ENCODE measurements at places on chromosomes 3 and 15. TPM values are rescaled to one million over a fixed set of nuclear protein-coding genes. Genes with fewer than 3 reads are reported as not detected.

Gene BCL2A1
- total RNA-seq, result 2.6 TPM

Gene CD96
- 0.13 TPM for total RNA-seq

Gene B3GNT5
- 20.4 TPM for total RNA-seq

Gene PLSCR2
- total RNA-seq, result not detected

Gene SLC51A
- not detected for total RNA-seq

Gene TMC3
- total RNA-seq, result not detected

Gene BUB1B
- 10.3 TPM for total RNA-seq

Gene LIPC
- total RNA-seq, result not detected

Gene MEX3B
- 8.9 TPM for total RNA-seq

Gene CACNA2D2
- total RNA-seq, result 0.08 TPM

Gene SLC12A8
- 12.1 TPM for total RNA-seq

Gene GRM7
- total RNA-seq, result not detected

Gene TTC23
- total RNA-seq, result 20.7 TPM

Gene NOX5
- 0.39 TPM for total RNA-seq

Gene ZIC1
- not detected for total RNA-seq

Gene GNAT1
- not detected for total RNA-seq

Gene TMEM40
- total RNA-seq, result not detected

Gene CATSPER2
- 0.65 TPM for total RNA-seq

Gene PRR20G
- total RNA-seq, result not detected

Gene TMEM115
- total RNA-seq, result 59.6 TPM

Gene IFT122
- 19.3 TPM for total RNA-seq
